Activated gamma-delta T cell treated with anti-CD3 and anti-CD28 coated beads, Interleukin-2, amount 50 U/mL, for 16 hours (primary cell): ENCODE measurements at places on chromosomes 7 and 10.

DNA sequence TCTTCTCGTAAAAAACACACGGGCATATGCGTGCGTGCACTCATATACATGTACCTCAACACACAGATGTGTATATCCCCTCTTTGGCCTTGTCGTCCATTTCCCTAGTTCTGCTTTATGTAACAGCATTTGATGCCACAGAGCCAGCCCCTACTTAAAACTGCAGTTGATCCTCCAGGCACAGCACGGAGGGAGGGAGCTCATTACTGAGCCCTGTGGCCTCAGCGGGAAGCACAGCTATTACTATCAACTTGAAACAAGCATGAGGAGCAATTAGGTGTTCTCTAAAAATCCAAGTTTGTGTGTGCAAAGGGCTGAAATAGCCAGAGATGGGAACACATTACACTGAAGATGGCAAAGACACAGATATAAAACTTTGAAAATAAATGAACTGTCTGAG lies 580.9 kb downstream of the GLRX3 start:
- no peak for DNase-seq

- no peak for DNase-seq
These were observed 1.8 kb downstream of the CHRM2 start for GRCh38 chr7:136869991-136870865.

DNA sequence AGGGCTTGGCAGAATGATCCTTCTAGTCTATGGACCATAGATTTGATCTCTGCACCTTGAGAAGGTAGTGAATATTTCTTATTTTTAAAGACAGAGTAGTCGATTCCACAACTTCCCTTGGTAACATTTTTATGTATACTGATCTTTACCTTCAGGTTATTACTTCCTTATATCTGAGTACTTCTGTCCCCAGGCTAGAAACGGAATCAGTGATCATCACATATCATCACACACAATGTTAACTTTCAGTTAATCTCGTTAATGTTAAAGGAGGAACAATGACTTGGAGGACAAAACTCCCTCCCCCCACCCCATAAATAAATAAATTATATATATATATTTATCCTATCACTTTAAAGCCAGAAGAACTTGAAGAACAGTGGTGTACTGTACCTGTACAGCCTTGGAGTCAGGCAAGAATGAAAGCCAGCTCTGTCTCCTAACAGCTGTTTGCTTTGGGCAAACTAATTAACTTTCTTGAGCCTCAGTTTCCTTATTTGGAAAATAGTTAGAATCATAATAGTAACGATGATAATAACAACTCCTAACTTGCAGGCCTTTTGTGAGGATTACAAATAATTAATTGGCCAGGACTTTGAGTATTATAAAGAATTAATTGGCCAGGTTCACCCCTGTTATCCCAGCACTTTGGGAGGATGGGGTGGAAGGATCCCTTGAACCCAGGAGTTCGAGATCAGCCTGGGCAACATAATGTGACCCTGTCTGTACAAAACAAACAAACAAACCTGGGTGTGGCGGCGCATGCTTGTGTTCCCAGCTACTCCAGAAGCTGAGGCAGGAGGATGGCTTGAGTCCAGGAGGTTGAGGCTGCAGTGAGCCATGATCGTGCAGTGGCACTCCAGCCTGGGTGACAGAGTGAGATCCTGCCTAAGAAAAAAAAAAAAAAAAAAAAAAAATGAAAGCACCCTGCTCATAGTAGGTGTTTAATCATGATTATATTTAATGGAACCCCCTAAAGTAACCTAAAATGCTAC lies 63.5 kb downstream of the SAMD9 start:
- no peak for DNase-seq

GRCh38 chr10:97407211-97407951 lies 6.2 kb upstream of the RRP12 start:
- peak; percentile 59 for DNase-seq

GRCh38 chr10:71434760-71435394 lies 38.2 kb downstream of the CDH23 start:
- no peak for DNase-seq

DNA sequence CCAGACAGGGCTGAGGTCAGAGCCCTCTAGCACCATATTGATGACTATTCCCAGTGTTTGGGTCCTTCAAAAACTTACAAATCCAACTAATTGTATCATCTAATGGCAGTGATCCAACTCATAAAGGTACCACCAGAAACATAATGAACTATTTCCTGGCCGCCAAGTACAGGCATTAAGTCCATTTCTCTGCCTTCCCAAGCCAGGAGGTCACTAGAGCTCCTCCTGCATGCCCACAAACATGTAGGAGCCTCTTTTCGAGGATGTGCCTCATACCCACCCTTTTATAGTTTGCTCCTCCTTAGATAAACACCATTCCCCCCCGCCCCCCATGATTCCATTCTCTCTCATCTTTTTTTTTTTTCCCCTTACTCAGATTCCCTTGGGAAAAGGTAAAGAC lies 91.3 kb downstream of the CHN2 start:
- DNase-seq: no peak

DNA sequence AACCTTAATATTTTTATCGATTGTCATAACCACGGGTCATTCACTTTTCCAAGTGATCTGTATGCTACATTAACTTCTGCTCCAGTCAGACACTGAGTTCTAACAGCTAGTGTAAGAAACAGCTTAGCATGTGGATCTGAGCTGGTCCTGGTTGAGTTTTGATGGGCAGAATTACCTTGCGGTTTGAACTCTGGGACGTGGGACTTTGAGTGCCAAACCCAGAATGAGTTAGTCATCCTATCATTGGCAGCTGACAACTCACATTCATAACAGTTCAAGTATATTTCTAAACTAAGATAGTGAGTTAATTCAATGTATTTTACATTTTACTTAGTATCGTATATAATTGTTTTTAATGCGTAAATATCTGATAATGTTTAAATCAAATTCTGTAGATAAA lies 43.2 kb downstream of the C7orf33 start:
- no peak for DNase-seq

DNA sequence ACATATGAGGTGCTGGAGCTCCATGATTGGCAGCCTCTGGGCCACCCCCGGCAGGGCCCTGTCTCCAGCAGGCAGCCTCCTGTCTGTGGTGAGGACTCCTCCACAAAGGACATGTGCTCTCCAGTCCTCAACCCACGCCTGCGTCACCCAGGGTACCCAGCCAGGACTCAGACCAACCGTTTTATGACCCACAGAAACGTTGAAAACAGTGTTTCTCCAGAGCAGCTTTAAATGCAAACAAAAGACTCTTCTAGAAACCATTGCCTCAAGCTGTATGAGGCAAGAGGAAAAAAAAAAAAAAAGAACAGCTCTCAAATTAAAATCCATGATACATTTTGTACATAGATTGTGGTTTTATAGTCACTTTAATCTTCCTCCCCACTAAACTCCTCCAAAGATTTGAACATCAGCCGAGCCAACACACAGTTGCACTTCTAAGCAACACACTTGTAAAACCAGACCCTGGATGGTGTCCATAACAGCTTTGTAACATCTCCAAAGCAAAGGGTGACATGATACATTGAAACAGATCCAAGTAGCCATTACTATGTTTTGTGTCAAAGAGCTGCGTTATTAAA lies 175.0 kb upstream of the LYZL2 start:
- no peak for DNase-seq

- no peak for DNase-seq
These were observed 46.0 kb upstream of the KDM7A start for GRCh38 chr7:140222814-140223213.

- DNase-seq: no peak
These were observed 65.0 kb upstream of the IL6 start for GRCh38 chr7:22662036-22662435.

- DNase-seq: no peak
These were observed 6.8 kb upstream of the RASSF4 start for GRCh38 chr10:44952779-44953231.

DNA sequence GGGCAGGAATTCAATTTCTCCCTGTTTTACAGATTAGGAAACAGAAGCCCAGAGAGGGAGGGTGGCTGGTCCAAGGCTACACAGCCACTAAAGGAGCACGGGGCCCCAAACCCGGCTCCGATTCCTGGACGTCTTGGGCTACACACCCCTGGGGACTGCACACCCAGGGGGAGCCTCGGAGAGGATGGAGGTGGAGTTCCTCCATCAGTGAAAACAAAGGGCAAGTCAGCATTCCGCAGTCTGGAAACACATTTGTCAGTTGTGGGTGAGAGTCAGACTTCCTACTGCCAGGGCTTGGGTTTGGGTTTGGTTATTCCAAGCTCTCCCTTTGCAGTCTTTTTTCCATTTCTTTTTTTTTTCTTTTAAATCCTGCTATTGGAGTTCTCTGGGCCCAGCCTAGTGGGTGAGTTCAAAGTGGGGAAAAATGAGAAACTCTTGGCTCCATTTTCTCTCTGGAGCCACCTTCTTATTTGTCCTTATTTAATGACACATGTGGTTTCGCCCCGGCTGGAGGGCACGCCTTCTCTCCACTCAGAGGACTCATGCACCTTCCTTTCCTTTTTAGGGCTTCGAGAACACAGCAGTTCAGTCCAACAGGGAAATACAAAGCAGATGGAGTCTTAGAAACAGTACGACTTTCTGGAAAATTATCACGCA lies 59.9 kb upstream of the AQP1 start:
- DNase-seq: no peak

DNA sequence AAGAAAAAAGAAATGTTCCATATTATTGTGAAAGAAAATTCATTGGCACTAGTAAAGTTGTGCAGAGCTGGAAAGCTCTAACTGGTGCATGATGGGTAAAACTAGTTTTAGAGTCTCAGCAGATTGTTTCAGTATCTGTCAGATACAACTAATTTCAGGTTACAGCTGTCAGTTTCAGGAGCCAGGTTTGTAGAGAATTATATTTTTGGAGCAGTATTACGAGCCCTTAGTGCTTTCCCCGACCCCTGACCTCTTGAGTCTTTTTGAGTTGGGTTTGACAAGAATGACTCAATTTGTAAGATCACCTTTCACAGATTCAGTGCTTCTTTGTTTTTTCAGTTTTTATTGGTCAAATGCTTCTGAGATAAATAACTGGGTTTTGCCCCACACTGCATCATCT lies 366.4 kb upstream of the PLXDC2 start:
- no peak for DNase-seq

- no peak for DNase-seq
These were observed 158.3 kb downstream of the EGFR start for GRCh38 chr7:55177068-55177530.

DNA sequence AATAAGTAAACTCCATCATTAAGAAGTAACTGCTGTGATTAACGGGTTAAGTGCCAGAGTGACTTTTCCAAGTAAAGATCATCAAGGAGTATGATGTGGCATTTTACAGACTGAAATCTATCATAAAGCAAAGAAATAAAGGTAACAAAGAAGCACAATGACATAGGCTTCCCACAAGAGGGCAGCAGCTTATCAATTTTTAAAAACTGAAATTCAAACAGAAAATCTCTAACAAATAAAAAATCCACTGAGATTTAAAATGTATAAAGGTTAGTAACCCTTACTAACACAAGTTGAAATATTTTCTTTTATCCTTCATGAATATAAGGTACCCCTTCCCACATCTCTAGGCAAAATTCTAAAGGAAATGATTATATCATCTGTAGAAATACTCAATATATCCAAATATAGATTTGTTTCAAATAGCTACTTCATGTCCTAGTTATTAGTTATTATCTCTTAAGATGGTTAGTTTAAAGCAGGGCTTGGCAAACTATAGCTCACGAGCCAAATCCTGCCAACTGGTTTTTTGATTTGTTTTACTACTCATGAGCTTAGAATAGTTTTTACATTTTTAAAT lies 29.2 kb downstream of the FAM3C start:
- DNase-seq: no peak

DNA sequence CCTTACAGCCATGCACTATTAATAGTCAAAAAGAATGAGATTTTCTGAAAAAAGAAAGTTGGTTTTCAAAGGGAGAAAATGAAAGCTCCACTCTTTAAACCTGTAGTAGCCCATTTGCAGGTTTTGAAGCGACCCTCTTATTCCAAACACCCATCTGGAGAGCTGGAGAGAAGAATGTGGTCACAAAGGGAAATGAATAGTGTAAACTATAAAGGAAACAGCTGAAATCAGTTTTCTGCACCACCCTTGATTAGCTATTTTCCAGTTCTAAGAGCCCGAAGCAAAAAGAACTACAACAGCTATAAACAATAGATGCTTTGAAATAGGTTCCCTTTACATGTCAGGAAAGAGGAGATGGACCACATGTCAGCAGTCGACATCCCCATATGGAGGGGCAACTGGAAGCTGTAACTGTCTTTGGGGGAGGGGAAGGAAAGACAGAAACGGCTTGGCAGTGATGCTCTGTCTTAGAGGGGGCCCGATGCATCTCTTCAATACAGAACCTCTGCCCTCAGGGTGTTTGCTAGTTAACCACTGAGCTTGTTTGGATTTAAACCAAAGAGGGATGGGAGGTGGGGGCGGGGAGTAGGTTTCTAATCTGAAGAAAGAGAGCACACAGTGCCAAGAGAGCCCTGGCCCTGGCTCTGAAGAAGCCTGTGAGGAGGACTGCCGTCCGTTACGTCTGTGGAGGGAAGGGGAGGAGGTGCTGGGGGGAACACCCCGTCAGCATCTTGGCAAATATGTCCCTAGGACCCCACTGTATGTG lies 55.3 kb downstream of the CPVL start:
- DNase-seq: no peak

- DNase-seq: no peak
These were observed 34.8 kb downstream of the ITGB8 start for GRCh38 chr7:20365486-20365885.

DNA sequence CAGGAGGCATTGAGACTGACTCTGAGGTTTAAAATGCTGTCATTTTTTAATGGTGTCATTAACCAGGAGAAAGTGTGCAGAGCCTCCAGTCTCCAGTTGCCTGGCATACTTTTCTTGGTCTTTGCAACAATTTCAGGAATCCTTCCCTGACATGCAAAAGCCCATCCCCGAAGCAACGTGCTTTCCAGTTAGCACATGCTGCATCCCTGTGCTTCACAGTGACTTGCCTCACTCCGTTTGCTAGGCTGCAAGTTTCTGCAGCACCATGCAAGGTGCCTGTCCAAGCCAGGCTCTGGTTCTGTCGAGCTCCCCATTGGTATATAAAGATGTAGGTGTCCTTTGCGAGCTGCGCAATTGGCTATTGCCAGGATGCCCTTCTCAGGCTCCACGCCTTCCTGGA lies 135.0 kb downstream of the GALNT17 start:
- DNase-seq: no peak

GRCh38 chr7:141928845-141929195 lies 12.6 kb downstream of the OR9A4 start:
- DNase-seq: no peak

DNA sequence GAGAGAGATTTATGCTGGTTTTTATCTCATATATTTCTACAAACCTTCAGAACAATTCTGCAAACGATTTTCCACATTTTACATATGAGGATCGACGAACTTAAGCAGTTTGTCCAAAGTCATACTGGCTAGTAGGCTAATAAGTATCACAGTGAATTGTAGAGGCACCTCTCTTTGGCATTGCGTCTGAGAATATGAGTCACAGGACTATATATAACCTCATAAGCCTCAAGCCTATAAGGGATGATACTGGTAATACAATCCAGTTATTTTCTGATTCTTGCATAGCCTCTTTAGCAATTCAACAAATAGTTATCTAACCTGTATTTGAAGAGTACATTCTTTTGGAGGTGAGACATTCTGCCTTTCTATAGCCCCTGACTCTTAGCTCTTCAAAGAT lies 129.8 kb downstream of the GPR158 start:
- DNase-seq: no peak

- DNase-seq: no peak
These were observed 378.5 kb downstream of the DNAJB6 start for GRCh38 chr7:157715071-157715937.

GRCh38 chr7:101940830-101941229 lies 123.4 kb downstream of the CUX1 start:
- DNase-seq: no peak

GRCh38 chr10:43000651-43001426 lies 76.0 kb upstream of the RET start:
- DNase-seq: no peak

GRCh38 chr7:17996442-17997223 lies 31.0 kb downstream of the PRPS1L1 start:
- DNase-seq: no peak
